Omental fat pad (tissue), 4 donors: ENCODE measurements at places on chromosomes 3 and 15.

DNA sequence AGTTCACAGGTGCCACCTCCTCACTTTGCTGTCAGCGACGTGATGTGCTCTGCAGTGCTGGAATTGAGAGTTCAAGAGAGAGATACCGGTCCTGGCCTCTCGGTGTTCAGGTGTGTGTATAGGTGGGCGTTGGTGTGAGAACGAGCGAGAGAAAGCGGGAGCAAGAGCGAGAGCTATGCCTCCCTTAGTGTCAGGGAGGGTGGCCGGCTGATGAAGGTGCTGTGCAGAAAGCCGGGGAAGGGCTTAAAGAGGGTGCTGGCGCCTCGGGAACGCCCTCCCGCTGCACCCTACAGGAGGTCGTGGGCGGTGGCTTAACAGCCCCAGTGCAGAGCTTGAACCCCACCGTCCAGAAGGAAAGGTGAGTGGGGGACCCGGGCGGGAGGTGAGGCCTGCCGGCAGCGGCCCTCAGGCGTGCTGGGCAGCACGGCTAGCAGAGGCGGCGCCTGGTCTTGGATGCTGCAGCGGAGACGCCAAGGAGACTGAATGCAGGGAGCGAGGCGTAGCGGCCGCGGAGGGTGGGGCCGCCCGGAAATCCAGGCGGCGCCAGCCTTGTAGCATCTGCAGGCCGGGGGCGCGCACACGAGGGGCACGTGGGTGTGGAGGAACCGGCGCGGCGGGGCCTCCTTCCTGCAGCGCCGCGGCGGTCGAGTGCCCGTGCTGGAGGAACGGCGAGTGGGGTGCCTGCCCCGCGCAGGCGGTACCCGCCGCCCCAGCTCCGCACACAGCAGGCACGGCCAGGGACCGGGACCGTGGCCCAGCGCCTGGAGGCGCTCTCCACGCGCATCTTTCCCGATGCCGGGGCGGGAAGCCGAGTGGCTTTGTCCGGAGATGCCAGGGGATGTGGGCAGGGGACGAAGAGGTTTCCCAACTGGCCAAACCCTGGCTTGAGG is 246.8 kb upstream of the TOPAZ1 start:
- no peak for DNase-seq

GRCh38 chr3:195098741-195099525 is 172.0 kb downstream of the XXYLT1 start:
- DNase-seq, result no peak

GRCh38 chr3:56775838-56776555 is 25.8 kb downstream of the ARHGEF3 start:
- no peak for DNase-seq

GRCh38 chr3:73461547-73461946 is 163.2 kb downstream of the PDZRN3 start:
- DNase-seq, result no peak

GRCh38 chr3:140768941-140769340 is 91.1 kb downstream of the TRIM42 start:
- no peak for DNase-seq

- DNase-seq, result no peak
Observed at GRCh38 chr3:67362686-67363085, 291.7 kb downstream of the SUCLG2 start.

DNA sequence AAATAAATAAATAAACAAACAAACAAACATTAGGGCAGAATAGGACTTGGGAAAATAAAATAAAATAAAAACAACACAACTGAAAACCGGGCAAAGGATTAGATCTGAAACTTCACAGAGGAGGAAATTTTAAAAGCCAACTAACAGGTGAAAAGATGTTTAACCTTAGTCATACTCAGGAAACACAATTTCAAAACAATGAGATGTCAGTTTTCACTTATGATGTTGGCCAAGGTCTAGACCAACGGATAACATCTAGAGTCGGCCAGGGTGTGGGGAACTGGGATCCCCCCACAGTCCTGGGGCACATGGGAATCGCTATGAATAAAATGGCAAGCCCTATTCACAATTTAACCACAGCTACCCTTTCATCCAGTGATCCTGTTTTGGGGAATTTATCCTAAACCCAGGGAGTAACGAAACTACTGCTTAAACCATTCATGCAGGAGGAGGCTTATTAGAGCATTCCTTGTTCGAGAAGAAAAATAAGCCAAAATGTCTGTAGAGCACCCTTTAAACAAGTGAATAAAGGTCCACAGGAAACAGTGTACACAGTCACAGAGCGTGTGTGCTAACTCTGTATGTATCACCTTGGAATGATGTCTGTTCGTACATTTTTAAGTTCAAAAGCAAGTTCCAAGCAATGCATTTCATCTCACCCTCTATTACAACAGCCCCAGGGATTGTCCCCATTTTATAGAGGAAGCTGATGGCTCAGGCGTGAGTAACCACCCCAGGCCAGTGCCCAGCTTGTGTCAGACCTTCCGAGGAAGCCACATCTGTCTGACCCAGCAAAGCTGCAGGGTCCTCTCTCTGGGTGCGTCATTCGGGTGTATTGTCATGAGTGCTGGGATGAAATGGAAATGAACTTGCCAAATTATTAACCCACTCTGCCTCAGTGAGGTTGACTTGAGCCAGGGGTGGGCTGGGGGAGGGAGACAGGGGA is 6.3 kb upstream of the ANPEP start:
- no peak for DNase-seq

- DNase-seq, result no peak
Observed at GRCh38 chr15:41934843-41935242, 37.5 kb downstream of the EHD4 start.

DNA sequence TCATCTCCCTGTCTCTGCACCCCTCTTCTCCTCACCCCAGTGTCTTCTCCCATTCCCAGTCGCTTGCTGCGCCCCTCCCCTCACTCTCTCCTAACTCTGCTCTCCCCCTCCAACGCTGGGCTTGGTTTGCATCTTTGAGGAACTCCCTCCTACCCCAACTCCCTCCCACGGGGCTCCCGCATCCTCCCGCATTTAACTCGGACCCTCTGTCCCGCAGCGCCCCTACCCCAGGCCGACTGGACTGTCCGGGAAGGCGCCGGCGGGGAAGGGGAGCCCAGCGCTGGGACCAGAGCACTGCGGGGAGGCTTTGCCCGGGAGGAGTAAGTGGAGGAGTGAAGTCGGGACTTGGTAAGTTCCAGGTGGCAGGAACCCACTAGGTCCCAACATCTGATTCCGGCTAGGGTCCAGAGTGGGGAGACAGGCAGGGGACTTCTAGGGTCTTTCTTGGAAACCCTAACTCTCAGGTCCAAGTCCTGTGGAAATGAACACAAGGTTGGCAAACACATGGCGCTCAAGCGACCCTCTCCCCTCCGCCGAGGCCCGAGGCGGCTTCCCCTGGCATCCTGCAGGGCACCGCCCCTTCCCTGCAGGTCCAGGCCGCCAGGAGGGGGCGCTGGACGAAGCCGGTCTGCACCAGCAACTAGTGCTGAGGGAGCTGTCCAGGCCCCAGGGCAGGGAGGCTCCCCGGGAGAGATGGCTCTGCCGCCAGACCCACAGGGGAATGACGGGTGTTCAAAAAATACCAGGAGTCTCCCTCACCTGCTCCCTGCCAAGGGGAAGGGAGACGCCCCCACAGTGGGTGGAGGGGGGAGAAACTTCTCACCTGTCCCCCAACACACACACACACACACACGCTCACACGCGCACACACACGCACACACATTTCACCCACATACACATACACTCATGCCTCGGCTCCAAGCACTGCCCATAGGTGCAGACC is 53.2 kb downstream of the LHFPL4 start:
- no peak for DNase-seq

- no peak for DNase-seq
Observed at GRCh38 chr3:58628823-58629562, 37.6 kb downstream of the FAM3D start.
